ENCODE measurements at places on chromosomes 6 and 20.

GRCh38 chr6:115969930-115970273 is 90.8 kb downstream of the FRK start:
- no peak for DNase-seq

DNA sequence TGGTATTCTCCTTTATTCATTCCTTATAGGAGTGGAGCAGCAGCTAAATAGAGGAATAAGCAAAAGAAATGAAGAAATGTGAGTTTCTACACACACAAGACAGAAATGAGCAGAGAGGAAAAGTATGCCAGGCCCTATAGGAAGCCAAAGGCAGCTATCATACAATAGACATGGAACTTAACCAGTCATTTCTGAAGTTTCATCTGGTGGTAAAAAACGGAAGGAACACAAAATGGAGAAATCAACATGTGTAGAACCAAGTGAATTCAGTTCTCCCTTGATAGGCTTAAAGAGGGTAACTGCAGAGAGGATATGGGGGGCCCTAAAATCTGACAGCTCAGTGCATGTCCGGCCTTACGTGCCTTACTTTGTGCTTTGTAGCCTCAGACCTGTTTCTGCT is 44.6 kb downstream of the TSBP1 start:
- no peak for DNase-seq

DNA sequence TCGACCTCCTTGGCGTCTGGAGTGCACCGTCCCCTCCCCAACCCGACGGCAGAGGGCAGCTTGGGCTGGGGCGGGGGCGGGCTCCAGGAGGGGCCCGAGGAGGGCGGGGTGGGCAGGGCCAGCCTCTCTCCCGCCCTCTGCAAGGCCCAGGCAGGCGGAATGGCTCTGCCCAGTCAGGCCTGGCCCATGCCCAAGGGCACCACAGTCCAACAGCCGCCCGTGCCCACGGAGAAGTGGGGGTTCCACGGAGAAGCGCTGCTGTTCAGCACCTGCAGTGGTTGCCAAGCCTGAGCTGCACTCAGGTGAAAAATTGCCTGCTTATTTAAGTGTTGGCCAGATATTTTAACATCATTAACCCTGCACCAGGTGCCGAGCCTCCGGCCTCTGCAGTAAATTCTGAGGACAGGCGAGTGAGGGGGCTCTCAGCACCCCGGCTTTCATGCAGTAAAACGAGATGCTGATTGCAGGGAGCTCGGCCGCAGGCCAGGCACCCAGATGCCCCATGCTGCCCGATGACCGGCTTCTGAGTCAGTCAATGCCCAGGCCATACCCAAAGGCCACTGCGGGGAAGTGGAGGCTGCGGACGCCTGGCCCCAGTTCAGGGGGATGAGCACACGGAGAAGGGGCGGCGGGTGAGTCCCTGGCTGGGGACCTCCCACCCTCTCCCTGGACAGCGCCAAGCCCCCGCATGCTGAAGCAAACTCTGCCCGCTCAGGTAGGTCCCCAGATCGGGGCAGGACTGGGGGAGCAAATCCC is at the start of gene SRMS:
TSS of gene SRMS (minus strand) at position 25 of the 756 bp plus-strand sequence. CDS start 286 bp downstream, outside the sequence.
- no peak for DNase-seq

DNA sequence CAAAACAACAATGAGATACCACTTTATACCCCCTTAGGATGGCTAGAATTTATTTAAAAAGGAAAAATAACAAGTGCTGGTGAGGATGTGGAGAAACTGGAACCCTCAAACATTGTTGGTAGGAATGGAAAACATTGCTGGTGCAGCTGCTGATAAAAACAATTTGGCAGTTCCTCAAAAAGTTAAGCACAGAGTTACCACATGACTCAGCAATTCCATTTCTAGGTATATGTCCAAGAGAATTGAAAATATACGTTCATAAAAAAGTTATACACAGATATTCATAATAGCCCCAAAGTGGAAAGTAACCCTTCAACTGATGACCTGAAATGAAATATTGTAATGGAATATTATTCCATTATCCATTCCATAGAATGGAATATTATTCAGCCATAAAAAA is 55.0 kb downstream of the CD83 start:
- DNase-seq = no peak

- DNase-seq = no peak
These were observed 64.1 kb downstream of the CLIC5 start for GRCh38 chr6:45951321-45952167.

DNA sequence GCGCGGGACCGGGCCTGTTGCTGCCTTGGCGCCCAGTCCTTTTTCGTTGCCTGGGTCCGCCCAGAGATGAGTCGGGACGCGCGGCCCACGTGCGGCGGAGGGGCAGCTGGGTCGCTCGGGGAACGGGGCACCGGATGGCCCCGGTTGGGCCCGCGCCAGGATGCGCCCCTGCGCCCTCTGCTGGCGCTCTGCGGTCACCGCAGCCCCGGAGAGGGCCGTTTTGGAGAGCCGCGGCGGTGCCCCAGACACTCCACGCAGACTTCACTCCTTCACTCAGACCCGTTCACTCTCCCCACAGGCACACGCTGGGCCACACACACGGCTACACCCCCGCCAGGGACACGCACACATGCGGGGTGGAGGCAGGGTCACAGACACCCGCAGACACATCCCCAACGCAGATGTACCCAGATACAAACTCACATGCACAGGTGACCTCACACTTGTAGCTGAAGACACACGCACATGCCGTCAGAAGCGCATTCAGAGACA is 38.8 kb downstream of the SRC start:
- DNase-seq = peak; percentile 50

GRCh38 chr6:25369036-25369432 is 89.9 kb downstream of the CARMIL1 start:
- peak; percentile 51 for DNase-seq
